ENCODE measurements at places on chromosomes 16 and 17.

DNA sequence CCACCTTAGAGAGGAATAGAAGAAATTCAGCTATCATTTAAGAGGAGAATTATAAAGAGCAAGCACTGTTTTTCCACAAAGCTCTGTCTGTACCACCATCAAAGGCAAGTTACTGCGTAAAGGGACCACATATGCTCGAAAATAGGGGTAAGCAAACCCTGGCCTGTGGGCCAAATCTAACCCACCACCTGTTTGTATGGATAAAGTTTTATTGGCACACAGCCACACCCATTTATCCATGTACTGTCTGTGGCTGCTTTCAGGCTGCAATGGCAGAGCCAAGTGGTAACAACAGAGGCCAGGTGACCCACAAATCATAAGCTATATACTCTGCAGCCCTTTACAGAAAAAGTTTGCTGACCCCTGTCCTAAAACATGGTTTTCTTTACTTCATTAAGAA is 180.3 kb downstream of the MRTFB start:
- no peak for DNase-seq

- no peak for DNase-seq
Observed at GRCh38 chr16:11916524-11917285, 949 bp upstream of the GSPT1 start.

- DNase-seq, result no peak
Observed at GRCh38 chr17:29042026-29042678, 789 bp upstream of the PIPOX start.

DNA sequence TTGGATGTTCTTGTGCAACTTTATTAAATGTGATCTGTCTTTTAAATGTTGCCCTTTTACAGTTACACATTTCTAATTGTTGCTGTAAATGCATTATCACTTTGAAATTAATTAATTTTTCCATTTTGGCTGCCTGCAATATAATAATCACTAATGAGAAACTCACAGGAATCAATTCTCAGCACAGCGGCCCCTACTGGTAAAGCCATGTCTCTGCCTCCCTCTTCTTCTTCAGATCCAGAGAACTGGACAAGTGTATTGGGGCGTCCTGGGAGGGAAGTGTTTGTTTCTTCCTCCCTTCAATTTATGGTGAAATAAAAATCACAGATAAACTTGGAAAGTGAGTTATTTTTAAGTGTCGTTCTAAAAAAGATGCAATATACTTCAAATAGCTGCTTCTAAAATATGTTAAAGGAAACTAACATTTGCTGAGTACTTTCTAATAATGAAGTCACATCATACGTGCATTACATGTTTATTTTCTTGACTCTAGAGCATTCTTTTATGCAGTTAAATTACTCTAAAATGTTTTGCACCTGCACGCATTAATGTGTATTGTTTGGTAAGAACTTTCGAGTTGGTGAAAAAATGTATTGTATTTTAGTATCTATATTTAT is 338.0 kb downstream of the WWOX start:
- peak; percentile 6 for DNase-seq

DNA sequence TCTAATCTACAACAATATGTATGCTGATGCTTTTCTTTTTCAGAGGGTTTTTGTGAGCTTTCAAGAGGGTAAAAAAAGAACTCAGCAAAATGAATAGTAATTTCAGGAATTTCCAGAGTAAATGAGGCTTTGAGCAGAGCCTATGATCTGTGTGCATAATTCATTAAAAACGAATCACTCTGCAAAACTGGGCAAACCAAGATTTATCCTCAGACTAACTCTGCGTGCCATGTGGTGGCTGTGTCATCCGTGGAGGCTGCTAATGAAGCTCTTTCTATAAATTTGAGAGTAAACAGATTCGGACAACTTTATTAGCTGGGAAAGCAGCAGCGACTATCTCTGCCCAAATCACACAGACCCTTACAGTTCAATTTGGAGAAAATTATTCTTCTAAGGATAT is 83.8 kb downstream of the FOXL1 start:
- no peak for DNase-seq

DNA sequence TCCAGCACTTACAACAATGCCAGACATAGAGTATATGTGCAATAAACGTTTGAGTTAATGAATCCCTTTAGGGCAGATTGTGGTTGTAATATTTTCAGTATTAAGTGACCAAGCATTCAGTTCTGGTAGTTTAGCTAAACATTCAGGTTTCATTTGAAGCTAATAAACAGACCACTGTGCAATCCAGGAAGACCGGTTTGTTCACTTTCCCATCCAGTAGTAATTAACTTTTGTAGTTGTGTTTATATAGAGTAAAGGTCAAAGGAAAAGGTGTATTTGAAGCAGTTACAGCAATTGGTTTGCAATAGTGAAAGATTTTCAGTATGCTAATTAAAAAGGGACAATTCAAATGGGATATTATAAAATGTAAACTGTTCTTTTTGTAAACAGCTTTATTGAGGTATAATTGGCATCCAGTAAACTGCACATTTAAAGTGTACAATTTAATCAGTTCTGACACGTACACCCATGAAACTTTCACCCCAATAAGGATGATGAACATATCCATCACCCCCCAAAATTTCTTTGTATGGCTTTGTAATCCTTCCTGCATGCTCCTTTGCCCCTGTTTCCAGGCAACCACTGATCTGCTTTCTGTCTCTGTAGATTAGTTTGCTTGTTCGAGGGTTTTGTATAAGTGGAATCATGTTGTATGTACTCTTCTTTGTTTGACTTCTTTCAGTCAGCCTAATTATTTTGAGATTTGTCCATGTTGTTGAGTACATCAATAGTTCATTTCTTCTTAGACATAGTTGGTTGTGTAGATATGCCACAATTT is 26.3 kb downstream of the MRTFB start:
- no peak for DNase-seq

DNA sequence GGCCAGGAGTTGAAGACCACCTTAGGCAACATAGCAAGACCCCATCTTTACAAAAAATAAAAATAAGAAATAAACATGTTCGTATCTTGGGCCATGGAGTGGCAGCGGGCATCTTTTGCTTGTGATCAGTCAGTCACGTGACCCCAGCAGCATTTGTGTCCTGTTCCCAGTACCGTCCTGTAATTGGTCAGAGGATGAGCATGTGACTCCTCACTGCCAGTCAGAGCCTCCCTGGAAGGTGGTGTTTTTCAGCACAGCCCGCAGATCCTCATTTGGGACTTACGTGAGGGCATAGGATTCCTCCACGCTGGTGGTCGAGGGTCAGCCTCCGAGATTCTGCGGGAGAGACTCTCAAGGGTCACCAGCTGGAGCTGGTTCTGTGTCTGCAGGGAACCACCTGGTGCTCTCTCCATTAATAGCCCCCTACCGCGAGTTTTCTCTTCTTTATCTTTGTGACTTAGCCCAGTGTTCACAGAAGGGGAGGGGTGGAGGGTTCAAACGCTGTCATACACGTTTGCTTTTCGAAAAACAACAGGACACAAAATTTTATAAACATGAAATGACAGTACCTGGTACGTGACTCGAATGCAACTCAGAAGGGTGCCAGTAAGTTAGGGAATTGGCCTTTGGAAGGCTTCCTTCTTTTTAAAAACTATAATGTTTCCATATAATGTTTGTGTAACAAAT is 17.2 kb downstream of the MRC2 start:
- DNase-seq, result no peak

DNA sequence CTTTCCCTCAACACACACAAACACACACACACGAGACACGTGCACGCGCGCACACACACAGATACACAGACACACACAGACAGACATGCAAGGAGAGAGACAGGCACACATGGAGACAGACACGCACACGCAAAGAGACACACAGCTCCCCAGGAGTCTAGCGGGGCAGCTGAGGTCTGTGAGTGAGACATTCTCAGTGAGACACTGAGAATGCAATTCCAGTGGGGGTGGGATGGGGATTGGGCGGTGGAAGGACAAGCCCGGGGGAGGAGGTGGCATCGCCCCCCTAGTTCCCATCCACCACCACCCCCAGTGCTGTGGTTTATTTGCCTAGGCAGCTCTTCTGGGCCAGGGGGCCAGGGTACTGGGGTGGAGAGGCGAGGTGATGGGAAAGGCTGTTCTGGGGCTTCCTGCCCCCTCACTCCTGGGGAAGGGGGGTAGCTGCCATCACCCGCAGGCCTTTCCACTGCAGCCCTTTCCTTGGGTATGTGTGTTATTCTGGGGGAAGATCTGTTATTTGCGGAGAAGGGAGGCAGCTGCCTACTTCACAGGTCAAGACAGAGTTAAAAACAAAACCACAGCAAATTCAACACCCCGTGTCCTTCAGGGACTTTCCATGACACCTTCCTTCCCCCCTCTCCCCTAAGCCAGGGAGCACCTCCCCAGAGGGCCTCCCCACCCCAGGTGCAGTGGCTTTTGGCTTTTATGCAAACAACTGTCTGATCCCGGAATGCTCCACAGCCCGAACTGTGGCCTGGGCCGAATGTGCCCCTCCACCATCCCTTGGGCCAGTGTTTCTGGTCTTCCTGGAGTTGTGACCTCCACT is 18.0 kb downstream of the GRB7 start:
- DNase-seq, result peak; percentile 38

- no peak for DNase-seq
Observed at GRCh38 chr16:16992975-16993765, 477.6 kb downstream of the XYLT1 start.

DNA sequence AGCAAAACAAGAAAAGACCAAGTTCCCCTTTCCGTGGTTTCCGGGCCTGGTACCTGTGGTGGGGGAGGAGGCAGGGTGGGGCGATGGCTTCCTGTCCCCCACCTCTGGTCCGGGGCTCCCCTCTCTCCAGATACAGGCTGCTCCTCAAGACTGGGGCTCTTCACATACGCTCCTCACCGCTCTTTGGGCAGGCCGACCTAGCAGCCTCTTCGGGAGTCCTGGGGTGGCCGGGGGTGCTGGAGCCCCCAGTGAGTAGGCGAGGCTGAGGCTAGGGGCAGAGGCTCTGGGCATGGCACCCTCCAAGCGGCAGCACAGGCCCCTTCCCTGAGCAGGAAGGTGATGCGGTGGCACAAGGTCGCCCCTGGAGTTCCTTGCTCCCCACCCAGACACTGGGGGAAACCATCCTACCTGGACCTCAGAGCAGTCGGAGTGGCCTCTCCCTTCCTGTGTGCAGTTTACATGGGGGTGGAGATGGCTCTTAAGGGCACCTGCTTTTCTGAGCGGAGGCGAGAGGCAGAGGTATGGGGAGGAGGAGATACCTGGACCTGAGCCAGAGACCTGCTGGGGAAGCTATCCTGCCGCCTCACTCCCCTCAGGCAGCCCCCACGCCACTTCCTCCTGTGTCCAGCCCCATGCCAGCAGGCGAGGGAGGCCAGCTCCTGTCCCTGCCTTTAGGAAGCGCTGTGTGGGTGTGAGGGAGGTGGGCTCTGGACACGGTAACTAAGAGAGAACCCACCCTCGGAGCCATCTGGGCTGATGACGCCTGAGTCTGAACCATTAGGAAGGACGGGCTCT is 891 bp downstream of the CORO1A start:
- peak; percentile 74 for DNase-seq

- DNase-seq, result no peak
Observed at GRCh38 chr17:44530896-44531418, 26.3 kb upstream of the FZD2 start.

GRCh38 chr16:77660311-77660710 is 62.0 kb upstream of the NUDT7 start:
- DNase-seq, result no peak

DNA sequence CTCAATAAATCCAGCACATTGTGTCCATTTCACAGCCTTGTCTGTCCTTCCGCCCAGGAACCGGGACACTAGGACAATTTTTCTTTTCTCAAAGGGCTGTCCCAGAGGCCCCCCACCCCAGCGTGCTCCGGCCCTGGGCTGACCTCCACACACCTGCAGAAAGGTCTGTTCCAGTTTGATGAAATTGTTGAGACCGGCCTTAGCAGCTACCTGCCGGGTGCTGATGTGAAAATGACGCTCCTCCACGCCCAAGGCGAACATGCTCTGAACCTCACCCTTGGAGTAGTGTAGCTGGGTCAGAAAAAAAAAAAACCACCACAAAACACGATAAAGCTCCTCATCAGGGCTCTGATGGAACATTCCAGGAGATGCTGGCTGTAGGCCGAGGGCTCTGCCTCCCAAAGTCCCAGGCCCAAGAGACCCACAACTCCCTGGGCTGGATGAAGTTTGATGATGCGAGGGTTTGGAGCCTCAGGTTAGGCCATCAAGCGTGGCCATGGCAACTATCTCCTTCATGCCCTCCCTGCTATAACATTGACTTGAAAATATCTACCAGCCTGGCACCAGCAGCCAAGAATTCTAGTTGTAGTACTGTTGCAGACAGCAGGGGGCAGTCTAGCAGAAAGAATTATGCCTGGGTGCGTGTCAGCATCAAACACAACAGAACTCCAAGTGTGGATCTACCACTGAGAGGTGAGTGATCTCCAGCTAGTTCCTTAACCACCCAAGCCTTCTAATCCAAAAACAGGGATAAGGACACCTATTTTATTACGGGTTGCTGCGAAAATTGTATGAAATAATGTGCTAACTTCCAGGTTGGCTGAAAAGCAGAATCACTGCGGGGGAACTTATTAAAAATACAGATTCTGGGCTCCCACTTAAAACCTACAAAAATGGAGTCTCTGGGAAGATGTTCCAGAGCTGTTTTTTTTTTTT is 62.1 kb downstream of the RMI2 start:
- DNase-seq, result peak; percentile 29

DNA sequence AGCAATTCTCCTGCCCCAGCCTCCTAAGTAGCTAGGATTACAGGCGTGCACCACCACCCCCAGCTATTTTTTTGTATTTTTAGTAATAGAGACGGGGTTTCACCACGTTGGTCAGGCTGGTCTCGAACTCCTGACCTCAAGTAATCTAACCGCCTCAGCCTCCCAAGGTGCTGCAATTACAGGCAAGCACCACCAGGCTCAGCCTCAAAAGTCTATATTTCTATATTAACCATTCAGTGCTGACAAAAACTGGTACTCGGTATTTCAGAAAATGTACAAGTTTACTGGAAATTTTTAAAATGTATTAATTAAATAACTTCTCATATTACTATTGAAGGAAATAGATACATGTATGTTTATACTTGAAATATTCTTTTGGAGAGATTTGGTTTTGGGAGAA is 1.4 kb upstream of the HEXD start:
- no peak for DNase-seq

GRCh38 chr17:56912105-56912999 is 1.5 kb downstream of the TRIM25 start:
- DNase-seq, result no peak

GRCh38 chr17:56269556-56270389 is 116.5 kb downstream of the ANKFN1 start:
- DNase-seq, result no peak

Data from activated T-helper 1 cell treated with Interleukin-2 at 50 U/mL for 16 hours (primary cell).